ENCODE measurements at places on chromosomes 7 and 10.

- DNase-seq, result no peak
Measured at GRCh38 chr10:107480781-107481180, 316.3 kb upstream of the SORCS1 start.

GRCh38 chr7:28629216-28629842, 217.0 kb downstream of the CREB5 start:
- DNase-seq, result no peak

DNA sequence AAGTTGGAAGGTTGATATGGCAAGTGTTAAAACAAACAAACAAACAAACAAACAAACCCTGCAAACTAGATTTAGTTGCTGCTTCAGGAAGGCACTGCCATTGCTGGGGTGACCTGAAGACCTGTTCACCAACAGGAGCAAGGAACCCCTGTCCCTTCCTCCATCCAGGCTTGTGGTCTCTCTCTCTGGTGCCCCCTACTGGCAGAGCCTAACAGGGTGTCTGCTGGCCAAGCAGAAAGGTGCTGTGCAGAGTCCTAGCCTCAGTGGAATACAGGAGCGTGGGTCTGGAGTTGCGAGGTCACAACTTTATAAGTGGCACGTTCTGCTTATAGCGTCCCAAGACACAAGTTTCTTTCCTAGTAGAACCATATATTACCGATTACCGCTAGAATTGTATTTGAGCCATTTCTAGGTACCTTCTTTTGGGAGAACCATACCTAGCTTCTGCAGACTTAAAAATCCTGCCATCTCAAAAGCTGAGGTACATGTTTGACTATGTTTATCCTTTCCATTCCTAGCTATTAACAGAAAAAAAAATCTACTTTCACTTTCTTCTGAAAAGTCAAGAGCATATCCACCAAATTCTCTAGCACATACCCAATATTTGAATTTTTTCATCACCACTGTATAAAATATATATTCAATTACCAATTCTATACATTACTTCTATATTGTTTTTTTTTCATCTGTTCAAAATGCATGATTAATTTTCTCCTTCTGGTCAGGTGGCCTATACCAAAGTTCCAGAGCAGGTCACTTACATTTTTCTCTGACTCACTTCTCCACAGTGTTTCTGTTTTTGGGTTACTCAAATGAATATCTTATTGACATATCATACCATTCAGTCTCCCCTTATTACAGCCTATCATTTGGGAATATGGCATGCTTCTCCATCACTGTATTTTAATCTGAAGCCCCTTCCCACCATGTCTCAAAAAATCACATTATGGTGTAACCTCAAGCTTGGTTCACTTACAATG, 29.1 kb upstream of the CALD1 start:
- DNase-seq, result peak; percentile 69

- DNase-seq, result no peak
Measured at GRCh38 chr10:122186816-122187810, 84.0 kb upstream of the BTBD16 start.

- DNase-seq, result no peak
Measured at GRCh38 chr7:4720225-4720624, 38.1 kb downstream of the FOXK1 start.

GRCh38 chr10:102613286-102613685, 31.0 kb upstream of the TRIM8 start:
- DNase-seq, result no peak

DNA sequence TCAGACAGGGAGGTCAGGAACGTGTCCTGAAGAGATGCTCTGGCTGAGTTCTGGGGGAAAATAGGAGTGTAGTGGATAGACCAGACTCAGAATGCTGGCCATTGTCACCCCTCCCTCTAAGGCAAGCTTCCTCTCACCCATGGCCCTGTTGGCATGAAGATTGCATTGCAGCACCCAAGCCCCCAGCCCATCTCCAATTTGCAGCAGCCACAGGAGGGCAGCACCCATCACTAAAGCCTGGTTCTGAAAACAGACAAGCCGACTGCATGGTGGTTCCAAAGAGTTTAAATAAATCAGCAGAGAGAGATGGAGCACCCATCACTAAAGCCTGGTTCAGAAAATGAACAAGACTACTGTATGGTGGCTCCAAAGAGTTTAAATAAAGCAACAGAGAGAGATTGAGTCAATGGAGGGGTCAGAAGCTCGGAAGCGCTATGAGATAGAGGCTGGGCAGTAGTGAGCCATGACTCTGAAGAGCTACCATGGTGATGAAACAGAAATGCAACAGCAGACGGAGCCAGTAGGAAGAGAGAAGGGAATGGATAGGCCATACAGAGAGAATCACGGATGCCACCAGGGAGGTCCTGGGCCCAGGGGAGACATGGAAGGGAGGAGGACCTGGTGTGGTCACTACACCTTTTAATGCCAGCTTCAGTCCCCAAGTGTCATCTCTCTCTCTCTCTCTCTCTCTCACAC, 237.9 kb upstream of the MYO3A start:
- no peak for DNase-seq

DNA sequence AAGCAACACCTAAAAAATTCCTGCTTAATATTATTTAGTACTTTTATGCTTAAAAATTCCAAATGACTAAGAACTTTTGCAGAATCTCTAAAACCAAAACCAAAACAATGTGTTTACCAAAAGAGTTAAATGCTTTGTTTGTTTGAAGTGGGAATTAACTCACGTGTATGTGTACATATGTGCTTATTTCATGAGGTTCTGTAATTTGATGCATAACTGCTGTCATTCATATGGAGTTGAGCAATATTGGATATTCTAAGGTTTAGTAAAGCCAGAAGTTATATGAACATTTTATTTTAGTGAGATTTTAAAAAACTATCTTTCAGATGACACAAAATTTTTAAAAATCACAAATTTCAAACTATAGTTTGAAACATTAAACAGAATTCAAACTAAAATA, 157.1 kb downstream of the PIP4K2A start:
- no peak for DNase-seq

GRCh38 chr10:76882245-76882644, 755.4 kb downstream of the KCNMA1 start:
- no peak for DNase-seq

GRCh38 chr10:34737772-34738169, 77.3 kb downstream of the PARD3 start:
- no peak for DNase-seq

GRCh38 chr10:25017154-25017590, 760 bp downstream of the THNSL1 start:
- DNase-seq, result no peak

- DNase-seq, result no peak
Measured at GRCh38 chr10:84945791-84946190, 617.4 kb downstream of the CCSER2 start.

- DNase-seq, result no peak
Measured at GRCh38 chr7:134500406-134500805, 27.0 kb upstream of the AKR1B10 start.

GRCh38 chr7:83452256-83452655, 196.7 kb downstream of the SEMA3E start:
- no peak for DNase-seq

DNA sequence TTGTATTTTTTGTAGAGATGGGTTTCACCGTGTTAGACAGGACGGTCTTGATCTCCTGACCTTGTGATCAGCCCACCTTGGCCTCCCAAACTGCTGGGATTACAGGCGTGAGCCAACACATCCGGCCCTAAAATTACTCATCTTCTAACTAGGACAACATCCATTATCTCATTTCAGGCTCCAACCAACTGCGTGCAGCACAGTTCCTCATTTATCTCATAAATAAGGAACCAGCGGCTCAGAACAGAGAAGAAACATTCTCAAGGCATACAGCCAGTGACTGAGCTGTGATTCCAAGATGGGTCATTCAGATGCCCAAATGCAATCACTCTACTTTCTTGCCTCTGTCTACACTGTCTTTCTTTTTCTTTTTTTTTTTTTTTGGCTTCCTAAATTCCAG, 356.1 kb downstream of the ELMO1 start:
- peak; percentile 9 for DNase-seq

GRCh38 chr10:12431151-12432101, 82.1 kb downstream of the CAMK1D start:
- DNase-seq, result no peak
